ENCODE measurements at places on chromosomes 16 and 17. TPM values are rescaled to one million over a fixed set of nuclear protein-coding genes. Genes with fewer than 3 reads are reported as not detected.

GRCh38 chr17:6938637-6939036 is 57.2 kb upstream of the ALOX12 start:
- DNase-seq = no peak

- DNase-seq = no peak
Measured at GRCh38 chr16:85266857-85267256, 154.6 kb upstream of the CIBAR2 start.

DNA sequence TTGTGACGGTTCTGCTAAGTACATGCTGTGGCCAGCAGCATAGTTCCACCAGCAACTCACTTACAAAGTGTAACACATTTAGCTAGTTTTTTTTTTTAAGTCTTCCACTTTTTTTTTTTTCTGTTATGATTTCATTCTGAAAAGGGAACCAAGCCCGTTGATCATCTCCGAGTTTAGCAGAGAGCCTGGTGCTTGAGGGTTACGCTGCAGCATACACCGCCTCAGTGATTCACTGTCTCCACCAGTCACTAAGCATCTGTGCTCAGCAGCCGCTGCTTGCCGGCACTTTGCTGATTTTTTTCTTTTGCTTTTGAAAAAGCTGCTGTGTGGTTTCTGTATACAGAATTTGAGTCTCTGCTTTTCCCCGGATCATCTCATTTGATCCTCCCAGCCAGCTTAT is 194.5 kb upstream of the CDH13 start:
- no peak for DNase-seq

DNA sequence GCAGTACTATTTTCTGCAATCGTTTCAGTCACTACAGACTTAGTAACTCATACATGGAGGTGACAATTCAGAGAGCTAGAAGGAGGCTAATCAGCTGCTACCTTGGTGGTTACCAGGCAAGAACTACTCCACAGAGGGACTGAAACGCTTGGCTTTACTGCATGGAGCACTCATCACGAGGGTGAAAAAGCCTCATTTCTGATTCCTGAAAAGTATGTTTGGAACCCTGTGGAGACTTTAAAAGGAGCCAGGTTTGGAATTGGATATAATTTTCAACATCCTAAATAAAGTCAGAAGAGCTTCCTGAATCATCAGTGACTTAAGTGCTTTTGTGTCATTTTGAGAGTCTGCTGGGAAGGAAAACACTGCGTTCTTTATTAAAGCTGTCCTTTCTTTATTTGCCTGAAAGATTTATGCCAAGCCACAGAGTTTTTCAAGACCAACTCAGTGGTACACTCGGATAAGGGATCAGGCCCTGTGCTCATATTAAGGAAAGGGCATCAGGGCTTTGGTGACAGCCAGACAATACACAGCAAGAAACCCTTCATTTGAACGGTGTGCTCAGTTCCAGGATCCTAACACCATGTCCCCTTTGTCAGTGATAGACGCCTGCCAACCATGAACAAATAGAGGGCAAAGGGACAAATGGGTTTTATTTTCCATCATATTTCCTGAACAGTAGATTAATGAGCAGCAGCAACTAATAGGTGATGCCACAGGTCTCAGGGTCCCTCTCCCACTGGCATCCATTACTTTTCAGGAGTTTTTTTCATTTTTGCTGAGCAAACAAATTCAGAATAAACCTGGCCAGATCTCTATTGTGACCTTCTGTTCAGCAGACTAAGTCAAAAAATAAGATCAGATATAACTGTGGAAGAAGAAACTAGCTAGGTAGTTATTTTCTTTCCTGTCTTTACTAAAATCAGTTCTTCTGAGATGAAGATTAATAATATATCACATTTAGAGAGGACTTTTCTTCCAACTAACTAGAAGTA is 80.5 kb upstream of the CLEC18B start:
- DNase-seq = no peak

DNA sequence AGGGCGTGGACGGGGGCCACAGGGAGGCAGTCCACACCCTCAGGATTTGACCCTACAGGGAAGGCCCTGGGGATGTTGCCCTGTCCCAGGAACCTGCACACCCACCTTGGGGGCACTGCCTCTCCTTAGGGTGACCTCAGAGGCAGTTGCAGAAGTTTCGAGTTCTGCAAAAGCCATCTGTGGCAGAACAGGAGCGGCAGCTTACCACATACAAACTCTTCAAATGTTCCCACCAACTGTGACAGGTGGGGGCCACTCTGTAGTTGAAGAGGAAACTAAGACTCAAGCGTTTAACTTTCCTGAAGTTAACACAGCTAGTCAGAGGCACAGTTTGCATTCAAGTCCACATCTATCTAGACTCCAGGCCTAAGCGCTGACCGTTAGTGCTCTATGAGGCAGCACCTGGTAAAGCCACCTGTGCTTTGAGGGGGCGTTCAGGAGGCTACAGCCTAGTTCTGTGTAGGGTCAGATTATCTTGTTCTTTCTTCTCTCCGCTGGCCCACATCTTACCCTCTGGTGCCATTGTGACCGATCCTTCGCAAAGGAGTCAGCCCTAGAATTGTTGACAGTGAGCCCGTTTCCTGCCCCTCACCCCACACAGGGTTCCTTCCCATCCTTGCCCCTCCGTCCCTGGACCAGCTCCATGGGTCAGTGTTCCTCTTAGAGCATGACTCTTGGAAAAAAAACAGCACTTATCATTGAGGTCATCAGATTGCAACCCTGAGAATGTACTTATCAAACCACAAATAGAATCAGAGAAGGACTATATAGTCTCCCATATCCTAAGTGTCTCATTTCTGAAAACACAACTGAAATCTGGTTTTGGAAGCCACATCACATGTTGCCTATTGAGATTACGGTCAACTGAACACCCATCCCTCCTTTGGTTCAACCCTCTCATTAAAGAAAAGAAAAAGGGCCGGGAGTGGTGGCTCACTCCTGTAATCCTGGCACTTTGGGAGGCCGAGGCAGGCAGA is 45.4 kb downstream of the CDH1 start:
- no peak for DNase-seq

- no peak for DNase-seq
Measured at GRCh38 chr16:22322021-22322471, 24.8 kb downstream of the POLR3E start.

DNA sequence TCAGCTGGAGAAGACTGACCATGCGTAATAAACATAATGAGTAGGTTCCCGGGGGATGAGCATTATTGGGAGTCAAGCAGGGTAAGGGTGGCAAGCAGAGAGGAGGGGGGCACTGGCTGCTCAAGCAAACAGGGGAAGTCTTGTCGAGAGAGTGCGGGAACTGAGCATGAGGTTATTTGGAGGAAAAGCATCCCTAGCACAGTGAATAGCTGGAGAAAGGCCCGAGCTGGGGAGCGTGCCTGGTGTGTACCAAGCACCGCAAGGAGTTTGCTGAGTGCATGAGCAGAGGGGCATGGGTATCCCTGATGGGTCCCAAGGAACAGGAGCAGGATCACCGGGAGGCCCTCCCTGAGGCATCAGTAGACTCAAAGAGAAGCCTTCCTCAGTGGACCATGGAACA is 17.2 kb downstream of the CYTH1 start:
- DNase-seq = no peak

DNA sequence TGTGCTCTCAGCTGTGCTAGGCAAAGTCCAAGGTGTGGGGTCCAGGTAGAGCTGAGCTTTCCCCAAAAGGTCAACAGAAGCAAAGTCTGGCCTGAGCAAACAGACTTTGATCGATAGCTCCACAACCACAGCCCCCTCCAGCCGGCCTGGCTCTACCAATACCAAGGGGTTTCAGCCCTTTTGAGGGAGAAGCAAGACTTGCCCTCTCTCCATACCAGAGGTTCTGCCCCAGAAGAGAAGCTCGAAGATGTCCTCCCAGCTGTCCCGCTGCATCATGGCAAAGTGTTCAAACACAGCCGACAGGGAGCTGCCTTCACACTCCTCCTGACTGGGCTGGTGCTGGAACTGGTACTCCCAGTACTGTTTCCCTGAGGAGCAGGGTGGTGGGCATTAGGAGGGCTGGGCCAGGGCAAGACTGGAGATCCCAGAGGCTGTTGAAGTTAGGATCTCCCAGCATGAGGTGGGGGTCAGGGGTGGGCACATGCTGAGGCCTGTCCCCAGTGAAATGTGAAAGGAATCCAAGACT is 1.7 kb downstream of the VTN start:
- no peak for DNase-seq

GRCh38 chr16:49839017-49839825 is 16.7 kb downstream of the ZNF423 start:
- no peak for DNase-seq

- DNase-seq = no peak
Measured at GRCh38 chr16:2766430-2767139, 10.5 kb downstream of the ELOB start.

DNA sequence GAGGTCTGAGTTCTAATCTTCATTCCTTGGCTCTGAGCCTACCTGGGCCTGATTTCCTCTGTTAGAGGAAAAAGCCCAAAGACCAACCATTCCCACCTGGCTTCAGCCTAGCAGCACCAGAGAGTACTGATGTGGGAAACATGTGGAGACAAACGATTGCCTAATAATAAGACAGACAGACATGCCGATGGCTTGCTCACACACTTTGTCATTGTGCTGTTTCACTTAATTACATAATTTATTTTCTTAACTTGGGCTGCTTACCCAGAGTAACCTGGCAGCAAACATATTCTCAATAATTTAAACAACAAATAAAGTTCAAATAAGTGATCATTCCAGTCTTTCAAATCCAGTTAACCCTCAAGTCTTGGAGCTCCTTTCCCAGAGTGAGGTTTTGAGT is 83.4 kb downstream of the MAF start:
- DNase-seq = no peak

DNA sequence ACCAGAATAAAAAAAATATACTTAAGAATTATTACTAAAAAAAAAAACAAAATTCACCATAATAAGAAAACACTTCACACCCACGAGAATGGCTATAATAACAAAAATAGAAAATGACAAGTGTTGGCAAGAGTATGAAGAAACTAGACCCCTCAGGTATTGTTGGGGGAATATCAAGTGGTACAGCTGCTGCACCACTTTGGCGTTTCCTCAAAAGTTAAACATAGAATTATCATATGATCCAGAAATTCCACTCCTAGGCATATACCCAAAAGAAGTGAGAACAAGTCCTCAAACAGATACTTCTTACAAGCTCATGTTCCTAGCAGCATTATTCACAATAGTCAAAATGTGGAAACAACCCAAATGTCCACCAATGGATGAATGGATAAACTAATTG is 26.3 kb downstream of the AMFR start:
- no peak for DNase-seq

DNA sequence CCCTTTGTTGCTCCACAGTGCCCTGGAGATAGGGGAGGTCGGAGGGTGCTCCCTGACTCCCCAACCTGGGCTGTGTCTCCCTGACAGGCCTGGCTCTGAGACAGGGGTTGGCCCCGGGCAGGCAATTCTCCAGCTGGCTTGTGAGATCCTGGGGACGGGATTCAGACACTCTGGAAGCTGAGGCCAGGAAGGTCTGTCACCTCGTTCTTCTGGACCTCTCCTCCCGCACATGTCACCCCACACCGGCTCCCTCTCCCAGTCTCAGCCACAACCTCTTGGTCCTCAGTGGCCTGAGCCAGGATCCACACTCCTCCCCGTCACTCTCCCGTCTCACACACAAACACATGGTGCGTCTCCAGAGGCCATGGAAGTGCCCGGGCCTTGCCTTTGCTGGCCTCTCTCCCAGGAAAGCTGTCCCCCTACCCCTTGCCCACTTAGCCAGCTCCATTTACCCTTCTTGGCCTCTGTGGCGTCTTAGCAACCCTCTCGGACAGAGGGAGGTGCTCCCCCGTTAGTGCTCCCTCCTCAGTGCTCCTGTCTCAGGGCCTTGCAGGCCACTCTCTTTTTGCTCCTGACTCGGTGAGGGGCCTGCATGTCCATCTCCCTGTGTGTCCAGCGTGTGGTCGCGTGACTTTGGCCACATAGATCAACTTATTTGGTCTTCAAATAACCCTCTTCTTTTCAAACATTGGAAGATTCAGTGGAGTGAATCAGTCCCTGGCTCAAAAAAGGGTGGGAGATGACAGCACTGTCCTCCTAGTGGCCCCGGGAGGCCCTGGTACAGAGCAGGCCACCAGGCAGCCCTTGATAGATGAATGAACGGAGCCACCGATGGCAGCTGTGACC is 747 bp downstream of the ADGRG3 start:
- no peak for DNase-seq

GRCh38 chr16:59470556-59470955 is 736.4 kb upstream of the GOT2 start:
- no peak for DNase-seq

DNA sequence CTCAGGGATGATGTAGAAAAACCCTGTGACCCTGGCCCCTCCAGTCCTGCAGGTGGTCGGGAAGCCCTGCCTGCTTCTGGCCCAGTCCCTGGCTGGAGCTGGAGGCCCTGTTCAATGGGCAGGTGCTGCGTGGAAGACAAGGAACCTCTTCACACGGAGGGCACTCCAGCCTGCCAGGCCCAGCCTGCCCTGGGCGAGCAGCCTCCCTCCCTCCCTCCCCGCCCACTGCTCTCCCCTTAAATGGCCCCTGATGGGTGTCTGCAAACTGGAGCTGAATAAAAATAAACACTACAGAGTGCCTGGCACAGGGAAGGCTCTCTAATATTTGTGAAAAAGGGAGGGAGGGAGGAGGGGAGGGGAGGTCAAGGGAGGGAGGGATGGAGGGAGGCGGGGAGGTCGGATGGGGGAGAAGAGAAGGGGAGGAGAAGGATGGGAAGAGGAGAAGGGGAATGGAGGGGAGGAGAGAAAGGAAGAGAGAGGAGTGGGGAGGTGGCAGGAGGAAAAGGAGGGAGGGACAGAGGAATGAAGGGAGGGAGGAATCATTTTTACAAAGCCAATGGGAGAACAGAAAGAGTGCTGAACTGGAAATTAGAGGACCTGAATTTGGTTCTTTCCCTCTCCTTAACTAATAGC is 222.8 kb upstream of the TNRC6C start:
- DNase-seq = no peak

DNA sequence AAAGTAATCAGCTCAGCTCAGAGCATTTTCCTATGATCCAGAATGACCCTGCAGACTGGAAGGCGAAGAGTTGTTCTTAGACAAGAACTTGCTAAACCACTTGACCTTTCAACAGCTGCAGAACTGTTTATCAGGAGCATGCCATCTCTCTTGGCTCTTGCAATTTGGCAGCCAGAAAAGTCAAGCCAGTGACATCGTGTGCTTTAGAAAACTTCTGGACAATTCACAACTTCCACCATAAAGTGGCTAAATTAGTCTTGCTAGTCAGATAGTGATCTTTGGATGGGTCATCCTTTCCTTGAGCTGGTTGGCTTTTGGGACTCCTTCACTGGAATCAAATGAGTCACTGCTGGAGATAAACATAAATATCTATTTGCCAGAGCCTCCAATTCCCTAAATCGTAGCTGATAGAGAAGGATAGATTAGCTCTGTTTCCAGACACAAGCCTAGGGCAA is 146.5 kb downstream of the MAP2K6 start:
- no peak for DNase-seq

GRCh38 chr17:3796822-3797170 is 4.2 kb downstream of the ITGAE start:
- DNase-seq = no peak

GRCh38 chr16:88459366-88460073 is 6.4 kb downstream of the ZFPM1 start:
- DNase-seq = no peak

GRCh38 chr16:72206299-72206698 is 34.3 kb upstream of the PMFBP1 start:
- no peak for DNase-seq

Gene PNMT
- total RNA-seq = not detected

Gene PRR35
- not detected for total RNA-seq

Gene NLRC3
- total RNA-seq = 98.7 TPM

Gene KRT26
- total RNA-seq = not detected

Gene CCL17
- 0.42 TPM for total RNA-seq

Gene NUDT21
- total RNA-seq = 241 TPM

Gene PIRT
- not detected for total RNA-seq

Gene USH1G
- not detected for total RNA-seq

Gene GPRC5C
- not detected for total RNA-seq

Gene CDH11
- total RNA-seq = not detected

Gene HSPB9
- not detected for total RNA-seq

Gene G6PC1
- total RNA-seq = not detected

Gene TMEM235
- total RNA-seq = not detected
